Esophagus squamous epithelium (tissue), 5 donors: ENCODE measurements at places on chromosomes 3 and 15.

DNA sequence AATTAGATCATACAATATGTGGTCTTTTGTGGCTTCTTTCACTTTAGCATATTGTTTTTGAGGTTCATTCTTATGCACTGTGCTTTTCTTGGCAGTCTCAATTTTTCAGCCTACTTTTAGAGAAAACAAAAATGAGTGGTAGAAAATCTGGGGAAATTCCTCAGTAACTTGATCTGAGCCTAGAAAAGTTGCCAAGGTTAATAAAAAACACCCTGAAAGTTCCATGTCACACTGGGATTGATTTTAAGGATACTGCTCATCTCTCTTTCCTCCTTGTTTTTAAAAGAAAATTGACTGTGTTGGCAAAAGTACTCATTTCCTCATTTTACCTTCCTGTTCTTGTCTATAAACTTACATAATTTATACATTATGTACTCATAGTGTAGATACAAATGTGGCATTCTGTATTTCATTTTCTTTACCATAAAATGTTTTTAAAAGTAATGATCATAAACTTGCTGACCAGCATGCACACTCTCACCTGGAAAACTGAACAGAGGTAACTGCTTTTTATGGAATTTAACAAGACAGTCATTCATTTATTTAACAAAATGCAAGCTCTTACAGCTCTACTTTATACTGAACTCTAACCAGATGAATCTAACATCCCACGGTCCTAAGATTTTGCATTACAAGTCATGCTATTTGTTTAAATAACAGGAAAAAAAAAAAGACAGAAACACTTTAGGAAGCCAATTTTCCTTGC, 28.6 kb upstream of the SH3BP5 start:
- H3K4me1 ChIP-seq = peaks cover 4% of the 10 kb centered on the region
- no peak overlapping the region for H3K27ac ChIP-seq
- H3K4me3 ChIP-seq = no peak overlapping the region
- H3K27me3 ChIP-seq = no peaks in the 10 kb centered on the region
- DNase-seq = no peak

- H3K4me1 ChIP-seq = no peaks in the 10 kb centered on the region
- H3K27ac ChIP-seq = no peak overlapping the region
- no peak for DNase-seq
These were observed 32.7 kb downstream of the CRABP1 start for GRCh38 chr15:78372880-78373279.

GRCh38 chr3:17841190-17841828, 98.9 kb upstream of the TBC1D5 start:
- no peaks in the 10 kb centered on the region for H3K4me1 ChIP-seq
- H3K4me3 ChIP-seq = no peak overlapping the region
- no peak for DNase-seq
- no peak overlapping the region for H3K27ac ChIP-seq

GRCh38 chr3:143084856-143085731, 34.5 kb upstream of the CHST2 start:
- H3K36me3 ChIP-seq = no peaks in the 10 kb centered on the region
- H3K27me3 ChIP-seq = no peaks in the 10 kb centered on the region
- no peaks in the 10 kb centered on the region for H3K4me1 ChIP-seq

DNA sequence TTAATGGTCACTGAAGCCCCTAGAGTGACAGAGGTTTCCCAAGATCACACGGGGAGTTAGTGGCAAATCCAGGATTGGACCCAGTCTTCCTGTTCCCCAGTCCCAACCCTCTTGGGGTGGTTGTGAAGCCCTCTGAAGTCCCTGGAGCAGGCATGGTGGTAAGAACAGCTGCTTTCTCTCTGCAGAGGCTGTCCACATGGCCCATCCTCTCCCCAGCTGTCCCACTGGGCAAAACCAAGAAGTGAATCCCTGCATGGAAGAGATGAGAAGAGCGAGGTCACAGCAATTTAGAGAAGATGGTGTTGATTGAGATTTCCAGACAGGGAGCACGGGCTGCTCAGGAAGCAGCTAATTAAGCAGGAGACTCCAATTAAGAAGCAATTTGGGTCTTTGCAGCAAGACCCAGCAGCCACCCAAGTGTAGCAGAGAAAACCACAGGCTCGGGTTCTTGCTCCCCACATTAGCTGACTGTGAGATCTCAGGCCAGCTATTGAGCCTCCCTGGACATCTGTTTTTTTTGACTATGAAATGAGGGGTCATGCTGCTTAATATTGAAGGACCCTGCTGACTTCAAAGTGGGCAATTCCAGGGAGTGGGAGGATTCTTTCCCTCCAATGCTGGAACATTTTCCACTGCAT, 14.8 kb upstream of the HDAC11 start:
- H3K4me3 ChIP-seq = no peak overlapping the region
- DNase-seq = no peak
- H3K4me1 ChIP-seq = no peaks in the 10 kb centered on the region
- no peak overlapping the region for H3K27ac ChIP-seq
- no peaks in the 10 kb centered on the region for H3K36me3 ChIP-seq

DNA sequence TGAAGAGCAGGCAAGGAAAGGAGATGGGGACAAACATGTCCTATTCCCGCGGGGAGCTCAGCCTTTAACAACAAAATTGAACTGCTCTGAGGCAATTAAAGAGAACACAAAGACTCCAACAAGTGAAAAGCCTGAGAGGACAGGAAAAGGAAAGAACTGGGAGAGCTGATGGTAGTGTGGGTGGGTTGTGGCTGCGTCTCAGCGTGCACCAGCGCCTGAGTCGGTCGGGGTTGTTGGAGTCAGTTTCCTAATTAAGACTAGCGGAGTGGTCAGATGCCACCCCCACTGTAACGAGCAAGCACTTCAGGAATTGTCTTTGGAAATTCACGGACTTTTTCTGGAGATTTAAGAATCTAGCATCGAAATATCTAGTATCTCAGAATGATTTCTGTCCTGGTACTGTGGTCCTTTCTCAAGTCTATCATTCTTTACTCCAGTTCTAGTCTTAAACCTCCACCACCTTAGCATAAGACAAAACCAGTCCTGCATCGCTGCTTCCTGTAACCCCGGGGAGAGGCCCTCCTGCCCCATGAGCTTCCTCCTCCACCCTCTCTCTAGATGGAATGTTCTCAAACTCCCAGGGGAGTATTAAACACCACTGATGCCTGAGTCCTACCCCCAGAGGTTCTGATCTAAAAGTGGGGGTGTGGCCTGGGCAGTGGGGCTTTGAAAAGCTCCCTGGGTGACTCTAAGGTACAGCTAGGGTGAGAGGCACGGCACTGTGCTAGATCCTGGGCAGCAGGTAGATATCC, 104.0 kb downstream of the CYP19A1 start:
- H3K36me3 ChIP-seq = no peaks in the 10 kb centered on the region
- peaks cover 66% of the 10 kb centered on the region for H3K27me3 ChIP-seq
- no peak for DNase-seq
- H3K4me3 ChIP-seq = no peak overlapping the region
- no peaks in the 10 kb centered on the region for H3K4me1 ChIP-seq

GRCh38 chr15:44261007-44261706, 27.4 kb upstream of the GOLM2 start:
- no peaks in the 10 kb centered on the region for H3K36me3 ChIP-seq
- DNase-seq = no peak
- H3K27me3 ChIP-seq = no peaks in the 10 kb centered on the region
- no peaks in the 10 kb centered on the region for H3K4me1 ChIP-seq
- no peak overlapping the region for H3K4me3 ChIP-seq
